ENCODE measurements at places on chromosomes 4 and X.

DNA sequence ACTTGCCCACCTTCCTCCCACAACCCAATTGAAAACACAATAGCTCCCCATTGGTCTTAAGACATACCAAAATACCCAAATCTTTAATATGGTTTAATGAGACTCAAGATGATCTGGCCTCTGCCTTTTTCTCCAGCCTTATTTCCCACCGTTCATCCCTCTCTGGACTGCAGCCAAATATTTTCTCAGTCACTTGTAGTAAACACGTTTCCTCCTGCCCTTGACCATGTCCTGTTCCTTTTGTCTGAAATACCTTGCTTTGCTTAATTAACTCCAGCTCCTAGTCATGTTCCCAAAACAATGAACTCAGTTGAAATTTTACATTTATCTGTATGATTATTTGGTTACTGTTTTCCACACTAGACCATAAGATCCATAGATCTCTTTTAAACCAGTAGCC is 8.4 kb upstream of the NUP54 start:
- DNase-seq: no peak

- DNase-seq: no peak
Measured at GRCh38 chrX:151970661-151971060, 3.8 kb downstream of the GABRE start.

DNA sequence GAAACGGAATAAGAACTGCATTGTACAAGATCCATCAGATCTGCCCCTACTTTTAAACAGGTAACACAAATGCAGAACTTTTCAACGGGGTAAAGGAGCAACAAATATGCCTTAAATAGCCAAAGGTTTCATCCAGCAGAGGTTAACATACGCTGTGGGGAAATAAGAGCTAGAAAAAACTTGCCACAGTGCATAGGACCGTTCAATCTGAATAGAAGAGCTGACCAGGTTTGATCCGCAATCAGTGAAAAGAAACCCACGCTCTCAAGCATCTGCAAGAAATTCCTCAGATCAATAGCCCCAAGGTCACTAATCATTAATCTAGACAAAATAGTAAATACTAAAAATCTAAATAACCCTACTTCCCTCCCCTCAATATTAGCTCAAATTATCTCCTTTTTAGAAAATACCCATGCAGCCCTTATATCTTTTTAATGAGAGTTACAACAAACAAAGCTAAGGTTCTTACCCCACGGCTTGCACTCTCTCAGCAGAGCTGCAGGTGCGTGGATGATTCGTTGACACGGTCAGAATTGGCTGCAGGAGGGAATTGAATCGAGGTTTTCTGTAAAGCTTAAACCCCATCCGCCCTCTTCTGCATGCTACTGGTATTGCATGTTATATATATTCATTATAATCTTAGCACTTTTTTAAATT is at the start of gene TLR10:
Gene TLR10, minus strand, starts transcription at position 539 of the 657 bp plus-strand sequence. CDS start 7,400 bp downstream, outside the sequence.
- peak; percentile 51 for DNase-seq

GRCh38 chr4:109648997-109649575 is 54.2 kb downstream of the CASP6 start:
- no peak for DNase-seq

DNA sequence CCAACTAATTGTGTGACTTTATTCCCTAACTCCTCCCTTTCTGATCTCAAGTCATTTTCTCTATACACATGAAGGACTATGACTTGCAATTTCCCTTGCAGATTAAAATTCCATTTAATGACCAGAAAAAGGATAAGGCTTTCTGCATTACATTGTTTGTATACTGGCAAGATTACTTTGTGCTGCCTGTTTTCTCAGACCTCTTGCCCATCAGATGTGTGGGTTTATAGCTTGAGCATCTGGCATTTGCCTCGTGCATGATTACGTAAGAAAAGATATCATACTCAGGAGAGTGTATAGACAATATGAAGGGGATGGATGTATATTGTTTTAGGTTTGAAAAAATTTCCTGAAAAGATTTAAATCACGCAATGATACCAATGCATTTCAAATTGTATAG is 593.8 kb upstream of the SLIT2 start:
- no peak for DNase-seq

- DNase-seq: no peak
Measured at GRCh38 chrX:134764202-134764785, 106.0 kb upstream of the PLAC1 start.

DNA sequence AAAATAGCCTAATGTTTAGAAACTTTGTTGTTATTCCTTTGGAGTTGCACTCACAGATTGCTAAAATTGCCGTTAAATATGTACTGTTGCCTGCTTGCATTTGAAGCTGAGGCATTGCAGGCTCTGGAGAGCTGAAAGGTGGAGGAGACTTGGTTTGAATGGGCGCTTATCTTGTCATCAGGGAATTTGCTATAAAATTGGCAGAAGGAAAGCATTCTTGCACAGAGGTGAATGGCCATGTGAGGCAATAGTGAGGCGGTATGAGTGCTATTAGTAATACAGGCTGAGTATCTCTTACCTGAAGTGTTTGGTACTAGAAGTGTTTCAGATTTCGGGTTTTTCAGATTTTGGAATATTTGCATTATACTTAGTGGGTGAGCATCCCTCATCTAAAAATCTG is 41.3 kb downstream of the TRAPPC11 start:
- DNase-seq: no peak

DNA sequence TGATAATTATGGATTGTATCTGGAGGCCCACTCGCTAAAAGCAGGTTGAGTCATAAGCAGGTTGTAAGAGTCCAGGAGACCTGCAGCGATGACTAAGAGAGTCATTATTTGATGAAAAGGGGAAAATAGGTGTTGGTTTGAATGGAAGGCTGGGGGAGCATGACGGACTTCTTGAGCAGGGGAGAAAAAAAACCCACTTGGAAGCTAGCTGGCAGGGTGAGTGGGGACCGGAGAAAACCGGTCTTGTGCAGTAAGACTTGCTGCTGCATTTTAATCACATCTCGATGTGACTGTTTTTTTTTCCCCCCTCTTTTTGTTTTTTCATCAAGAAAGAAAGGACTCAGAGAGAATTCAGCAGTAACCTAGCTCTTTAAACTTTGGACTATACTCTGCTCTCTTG is 90.0 kb downstream of the IGSF1 start:
- no peak for DNase-seq

DNA sequence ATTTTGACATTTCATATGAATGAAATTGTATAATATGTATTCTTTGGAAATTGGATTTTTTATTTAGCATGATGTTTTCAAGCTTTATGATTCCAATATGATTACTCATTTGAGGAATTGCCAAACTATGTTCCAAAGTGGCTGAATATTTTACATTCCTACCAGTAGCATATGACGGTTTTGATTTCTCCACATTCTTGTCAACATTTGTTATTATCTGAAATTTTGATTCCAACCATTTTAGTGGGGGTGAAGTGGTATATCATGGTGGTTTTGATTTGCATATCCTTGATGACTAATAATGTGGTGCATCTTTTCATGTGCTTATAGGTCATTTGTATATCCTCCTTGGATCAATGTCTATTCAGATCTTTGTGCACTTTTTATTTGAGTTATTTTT is 2.6 kb upstream of the BEX1 start:
- DNase-seq: no peak

DNA sequence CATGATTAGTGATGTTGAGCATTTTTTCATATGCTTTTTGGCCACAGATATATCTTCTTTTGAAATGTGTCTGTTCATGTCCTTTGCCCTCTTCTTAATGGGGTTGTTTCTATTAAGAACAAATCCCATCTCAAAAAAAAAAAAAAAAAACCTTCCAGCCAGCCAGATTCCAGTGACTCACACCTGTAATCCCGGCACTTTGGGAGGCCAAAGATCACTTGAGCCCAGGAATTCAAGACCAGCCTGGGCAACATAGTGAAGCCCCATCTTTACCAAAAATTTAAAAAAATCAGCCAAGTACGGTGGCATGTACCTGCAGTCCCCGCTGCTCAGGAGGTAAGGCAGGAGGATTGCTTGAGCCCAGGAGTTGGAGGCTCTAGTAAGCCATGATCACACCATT is 5.1 kb downstream of the RAB33B start:
- DNase-seq: no peak
